Neural crest cell (in vitro differentiated cells): ENCODE measurements at places on chromosomes 7 and 10. TPM values are rescaled to one million over a fixed set of nuclear protein-coding genes. Genes with fewer than 3 reads are reported as not detected.

The KLLN gene
- total RNA-seq = 0.98 and 1.1 TPM in 2 replicates

The CFAP43 gene
- total RNA-seq = 0.63 and 0.71 TPM in 2 replicates

DNA sequence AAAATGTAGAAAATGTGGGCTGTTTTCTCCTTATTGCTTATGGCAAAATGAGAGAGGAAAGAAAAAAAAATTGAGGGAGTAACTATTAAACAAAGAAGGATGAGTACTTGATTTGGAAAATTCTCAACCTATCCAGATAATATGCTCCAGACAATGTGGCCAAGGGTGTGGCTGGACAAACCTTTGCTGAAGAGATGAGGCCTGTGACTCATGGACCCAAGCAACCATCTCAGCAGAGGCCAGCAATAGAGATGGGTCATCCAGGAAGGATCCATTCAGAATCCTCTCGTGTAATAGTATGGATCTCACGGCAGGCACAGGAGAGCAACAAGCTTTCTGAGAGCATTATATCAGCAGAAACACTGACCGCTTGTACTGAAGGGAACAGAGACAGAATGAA is 120.3 kb upstream of the CELF2 start:
- no peak for DNase-seq

GRCh38 chr10:12308057-12308456 is 41.3 kb upstream of the CAMK1D start:
- no peak for DNase-seq

DNA sequence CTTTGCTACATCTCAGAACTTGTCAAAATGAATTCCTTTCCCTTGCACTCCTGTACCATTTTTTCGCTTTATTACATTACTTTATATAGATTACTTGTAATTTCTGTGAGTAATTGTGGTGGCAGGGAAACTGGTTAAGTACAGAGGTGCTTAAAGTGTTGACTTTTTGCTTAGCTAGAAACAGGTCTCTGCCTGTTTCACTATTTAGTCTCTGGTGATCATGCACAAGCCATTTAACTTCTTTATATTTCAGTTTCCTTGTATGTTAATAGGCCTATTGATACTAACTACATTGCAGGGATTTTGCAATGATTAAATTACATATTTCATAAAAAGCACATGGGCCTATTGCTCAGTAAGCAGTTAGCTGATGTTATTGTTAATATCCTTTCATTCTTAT is 233.8 kb downstream of the PRKG1 start:
- no peak for DNase-seq

DNA sequence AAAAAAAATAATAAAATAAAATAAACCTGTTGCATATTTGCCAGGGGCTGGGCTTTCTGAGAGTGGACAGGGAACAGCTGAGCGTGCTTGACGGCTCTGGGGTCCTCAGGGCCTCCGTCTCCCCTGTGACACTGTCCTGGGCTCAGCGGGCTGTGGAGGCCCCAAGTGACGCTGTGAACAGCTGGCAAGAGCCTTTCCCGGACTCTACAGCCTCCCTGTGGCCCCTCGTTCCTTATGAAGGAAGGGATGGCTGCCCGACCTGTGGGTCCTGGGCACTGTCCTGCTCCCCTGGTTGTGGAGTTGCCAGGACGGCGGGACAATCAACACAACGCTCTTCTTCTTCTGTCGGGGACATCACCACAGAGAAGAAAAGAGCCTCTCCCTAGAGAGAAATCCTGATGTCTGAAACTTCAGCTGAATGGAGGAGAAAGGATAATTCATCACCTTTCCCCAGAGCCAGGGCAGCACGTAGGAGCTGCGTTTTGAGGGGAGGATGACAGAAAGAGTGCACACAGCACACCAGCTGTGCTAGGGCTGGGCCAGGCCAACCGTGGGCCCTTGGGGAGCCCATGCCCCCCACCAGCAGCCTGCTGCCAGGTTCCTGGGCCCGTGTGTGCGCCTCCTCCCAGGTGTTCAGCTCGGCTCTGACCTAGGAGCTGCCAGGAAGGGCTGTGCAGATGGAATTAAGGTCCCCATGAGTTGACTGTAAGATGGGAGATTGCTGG is 45.4 kb downstream of the RBM17 start:
- DNase-seq = no peak

- DNase-seq = no peak
Measured at GRCh38 chr7:39261771-39262170, 284.1 kb downstream of the POU6F2 start.
